ENCODE measurements at places on chromosomes 7 and 10. TPM values are rescaled to one million over a fixed set of nuclear protein-coding genes. Genes with fewer than 3 reads are reported as not detected.
A peak's percentile ranks its signal among the peaks of the same experiment; 100 is the strongest.

- no peak for DNase-seq
These were observed 12.5 kb downstream of the WDR37 start for GRCh38 chr10:1068380-1069361.

DNA sequence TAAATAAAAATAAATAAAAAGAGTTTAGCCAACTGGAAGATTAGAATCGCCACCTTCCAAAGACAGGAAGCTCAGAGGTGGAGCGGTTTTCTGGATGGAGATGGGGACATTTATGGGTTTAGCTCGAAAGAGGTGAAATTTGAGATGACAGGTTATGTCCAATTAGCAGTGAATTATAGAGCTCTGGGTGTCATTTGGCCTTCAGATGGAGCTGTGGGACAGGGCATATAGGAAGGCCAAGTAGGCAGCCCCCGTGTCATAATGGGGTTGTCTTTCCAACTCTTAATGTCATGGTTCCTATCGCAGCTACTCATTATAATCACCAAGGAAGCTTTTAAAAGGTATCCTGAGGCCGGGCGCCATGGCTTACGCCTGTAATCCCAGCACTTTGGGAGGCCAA, 21.0 kb upstream of the EEPD1 start:
- no peak for DNase-seq

GRCh38 chr10:48336978-48337599, 30.6 kb downstream of the MAPK8 start:
- no peak for DNase-seq

DNA sequence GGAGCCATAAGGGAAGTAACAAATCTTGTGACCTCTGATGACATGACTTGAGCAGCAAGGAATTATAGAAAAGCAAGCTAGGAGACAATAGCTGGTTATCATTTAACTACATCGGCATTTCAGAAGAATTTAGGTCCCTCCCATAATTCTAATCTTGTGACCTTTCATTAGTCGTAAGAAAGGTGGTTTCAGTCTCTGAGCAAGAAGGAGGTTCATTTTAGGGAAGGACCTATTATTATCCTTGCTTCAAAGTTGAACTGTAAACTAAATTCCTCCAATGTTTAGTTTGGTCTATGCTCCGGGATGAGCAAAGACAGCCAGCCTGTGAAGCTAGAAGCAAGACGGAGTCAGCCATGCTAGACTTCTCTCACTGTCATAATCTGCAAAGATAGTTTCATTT, 159.6 kb downstream of the SLC16A9 start:
- DNase-seq: no peak

GRCh38 chr10:70551971-70552422, 50.5 kb downstream of the PRF1 start:
- peak; percentile 23 for DNase-seq

DNA sequence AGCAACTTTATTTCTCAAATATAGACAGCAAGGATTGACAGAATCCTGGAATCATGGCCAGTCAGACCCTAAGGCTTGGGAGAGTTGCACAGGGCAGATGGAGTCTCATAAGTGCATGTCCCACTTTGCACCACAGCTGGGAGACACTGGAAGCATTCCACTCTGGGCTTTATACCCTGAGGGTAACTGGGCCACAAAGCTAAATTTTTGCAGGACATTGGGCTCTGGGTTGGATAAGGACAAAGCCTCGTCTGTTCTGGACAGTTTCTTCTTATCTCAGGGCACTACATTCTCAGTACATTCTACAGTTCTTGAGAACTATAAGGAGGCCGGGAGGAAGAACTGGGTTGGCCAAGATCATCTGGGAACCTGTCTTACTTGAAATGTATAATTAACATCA, 158.3 kb upstream of the IGFBP3 start:
- no peak for DNase-seq

- DNase-seq: peak; percentile 48
These were observed 27.8 kb downstream of the DENND10 start for GRCh38 chr10:119131512-119132240.

DNA sequence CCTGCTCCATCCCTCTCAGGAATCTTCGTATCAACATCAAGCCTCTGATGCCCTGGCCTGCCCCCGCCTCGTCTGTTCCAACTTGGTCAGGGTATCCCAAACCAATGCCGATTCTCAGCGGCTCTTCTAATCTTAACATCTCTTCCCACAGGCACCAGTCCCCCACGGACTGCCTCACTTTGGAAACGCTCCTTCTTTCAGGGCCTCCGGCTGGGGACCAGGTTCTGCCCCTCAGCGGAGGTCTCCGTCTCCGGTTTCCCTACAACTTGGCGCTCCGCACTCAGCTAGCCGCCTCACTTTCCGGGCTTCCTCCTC, 488 bp downstream of the ABCF2 start:
- DNase-seq: no peak

- peak; percentile 1 for DNase-seq
These were observed 35.3 kb upstream of the ANK3 start for GRCh38 chr10:60424971-60425370.

DNA sequence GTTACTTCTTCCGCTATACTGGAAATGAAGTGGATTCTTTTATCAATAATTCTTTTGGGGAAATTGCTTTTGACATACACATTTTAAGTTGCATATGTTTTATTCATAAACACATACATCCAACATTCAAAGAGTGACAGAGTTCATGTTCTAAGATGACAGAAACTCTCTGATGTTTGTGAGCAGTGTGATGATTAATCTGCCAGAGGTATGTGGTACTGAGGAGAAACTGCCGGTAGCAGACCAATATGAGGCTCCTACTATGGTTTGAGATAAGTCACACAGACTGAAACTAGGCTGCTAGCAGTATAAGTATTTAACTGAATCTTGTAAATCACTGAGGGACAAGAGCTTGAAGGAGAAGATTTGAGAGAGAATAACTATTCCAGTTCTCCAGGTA, 524.1 kb upstream of the SEMA3D start:
- DNase-seq: no peak

- no peak for DNase-seq
These were observed 4.4 kb upstream of the MAD1L1 start for GRCh38 chr7:2237109-2237602.

The CYP3A5 gene
- total RNA-seq: not detected

The CCL24 gene
- total RNA-seq: not detected

The LEP gene
- 0.22 TPM for total RNA-seq

The ODAD2 gene
- total RNA-seq: 1.5 TPM

The NUDT13 gene
- total RNA-seq: 1.7 TPM

The CCDC3 gene
- total RNA-seq: not detected

The VWDE gene
- not detected for total RNA-seq

The WASHC2A gene
- 23.0 TPM for total RNA-seq

The TUBB8 gene
- total RNA-seq: not detected

Measured in GM23248 (cell line).